Stimulated activated CD4-positive, alpha-beta T cell treated with anti-CD3 and anti-CD28 coated beads, Interleukin-12 subunit alpha, Interleukin-12 subunit beta, amount 100 ng/mL, for 24 hours (primary cell): ENCODE measurements at places on chromosomes 13 and 19.

DNA sequence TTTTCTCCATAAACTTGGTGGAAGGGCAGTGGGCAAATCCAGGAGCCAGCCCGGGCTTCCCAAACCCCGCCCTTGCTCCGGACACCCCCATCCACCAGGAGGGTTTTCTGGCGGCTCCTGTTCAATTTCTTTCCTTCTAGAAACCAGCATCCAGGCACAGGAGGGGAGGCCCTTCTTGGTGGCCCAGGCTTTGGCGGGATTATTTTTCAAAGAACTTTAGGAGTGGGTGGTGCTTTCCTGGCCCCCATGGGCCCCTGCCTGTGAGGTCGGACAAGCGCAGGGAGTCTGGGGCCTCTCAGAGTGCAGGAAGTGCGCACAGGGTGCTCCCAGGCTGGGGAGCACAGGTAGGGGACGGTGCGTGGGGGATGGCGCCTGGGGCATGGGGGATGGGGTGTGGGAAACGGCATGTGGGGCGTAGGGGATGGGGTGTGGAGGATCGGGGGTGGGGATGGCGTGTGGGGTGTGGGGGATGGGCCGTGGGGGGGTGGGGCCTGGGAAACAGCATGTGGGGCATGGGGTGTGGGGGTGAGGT is 396 bp downstream of the F7 start:
- no peak for DNase-seq

DNA sequence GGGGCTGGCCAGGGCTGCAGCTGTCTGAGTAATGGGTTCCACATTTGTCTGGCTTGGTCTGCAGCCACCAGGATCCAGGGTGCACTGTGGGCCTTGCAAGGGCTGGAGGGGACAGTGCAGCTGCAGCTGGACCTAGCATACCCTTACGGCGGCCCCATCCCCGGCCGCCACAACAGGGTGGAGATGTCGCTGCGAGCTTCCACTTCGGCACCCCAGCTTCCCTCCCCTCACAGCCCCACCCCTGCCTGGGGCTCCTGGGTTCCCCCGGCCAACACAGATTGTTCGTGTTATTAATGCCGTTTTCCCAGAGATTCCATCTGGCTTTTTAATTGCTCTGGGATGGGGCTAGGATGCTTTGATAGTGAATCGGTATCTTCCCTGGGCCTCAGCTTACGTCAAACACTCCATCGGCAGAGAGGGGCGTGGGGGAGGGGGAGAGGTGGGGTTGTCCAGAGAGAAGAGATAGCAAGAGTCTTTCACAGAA is 5.8 kb downstream of the CEBPA start:
- no peak for DNase-seq

DNA sequence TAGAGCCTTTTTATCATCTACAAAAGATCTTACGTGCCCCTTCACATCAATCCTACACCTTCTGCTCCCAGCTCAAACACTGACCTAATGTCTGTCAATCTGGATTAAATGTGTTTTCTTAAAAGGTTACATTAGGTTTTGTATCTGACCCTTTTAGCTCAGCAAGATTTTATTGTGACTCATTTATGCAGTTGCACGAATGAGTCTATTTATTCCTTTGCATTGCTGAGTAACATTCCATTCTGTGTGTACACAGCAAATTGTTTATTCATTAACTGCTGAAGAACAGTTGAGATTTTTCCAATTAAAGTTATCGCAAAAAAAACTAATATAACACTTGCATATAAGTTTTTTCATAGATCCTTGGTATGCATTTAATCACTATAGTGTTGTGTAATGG is 253.9 kb upstream of the GPC6 start:
- no peak for DNase-seq

DNA sequence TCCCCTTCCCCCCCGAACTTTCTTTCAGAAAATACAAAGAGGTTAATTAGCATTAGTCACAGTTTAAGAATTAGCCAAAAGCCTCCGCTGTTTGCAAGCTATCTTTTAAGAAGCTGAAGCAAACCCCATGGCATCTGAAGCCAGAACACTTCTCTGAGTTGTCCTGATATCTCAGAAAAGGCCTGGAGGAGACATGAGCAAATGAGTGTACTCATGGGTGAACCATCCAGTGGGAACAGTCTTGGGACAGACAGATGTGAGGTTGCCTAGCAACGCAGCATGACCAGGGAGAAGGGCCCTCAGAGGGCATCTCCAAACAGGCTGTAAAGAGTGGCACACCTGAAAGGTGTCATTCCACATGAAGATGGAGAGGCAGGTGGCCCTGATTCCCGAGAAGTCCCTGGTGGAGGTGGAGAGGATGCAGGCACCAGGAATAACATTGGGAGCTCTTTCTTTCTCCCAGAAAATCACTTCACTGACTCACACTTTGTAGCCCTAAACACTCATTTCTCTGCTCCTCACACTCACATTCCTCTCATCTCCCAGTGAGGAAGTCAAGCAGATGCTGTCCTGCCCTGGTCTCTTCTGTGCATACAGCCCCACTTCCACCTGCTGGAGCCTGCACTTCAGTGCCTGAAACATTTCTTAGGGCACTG is 87.0 kb upstream of the TSHZ3 start:
- DNase-seq = no peak

GRCh38 chr13:93502987-93503615 is 276.5 kb downstream of the GPC6 start:
- no peak for DNase-seq

GRCh38 chr19:38970664-38971532 is 4.6 kb downstream of the FBXO17 start:
- no peak for DNase-seq

DNA sequence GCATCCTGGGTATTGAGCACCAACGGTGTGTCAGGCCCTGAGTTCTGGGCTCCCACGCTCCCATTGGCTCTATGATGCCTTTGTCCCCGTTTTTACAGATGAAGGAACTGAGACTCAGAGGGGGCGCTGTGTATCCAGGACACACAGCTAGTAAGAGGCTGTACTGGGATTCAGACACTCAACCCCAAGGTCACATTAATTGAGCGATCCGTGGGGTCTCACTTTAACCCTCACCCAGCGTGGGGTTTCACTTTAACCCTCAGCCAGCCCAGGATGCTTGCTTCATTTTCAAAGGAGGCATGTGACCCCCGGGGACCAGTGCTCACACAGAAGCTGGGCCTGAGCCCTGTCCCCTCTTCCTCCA is 42.6 kb downstream of the CYP4F22 start:
- DNase-seq = no peak

DNA sequence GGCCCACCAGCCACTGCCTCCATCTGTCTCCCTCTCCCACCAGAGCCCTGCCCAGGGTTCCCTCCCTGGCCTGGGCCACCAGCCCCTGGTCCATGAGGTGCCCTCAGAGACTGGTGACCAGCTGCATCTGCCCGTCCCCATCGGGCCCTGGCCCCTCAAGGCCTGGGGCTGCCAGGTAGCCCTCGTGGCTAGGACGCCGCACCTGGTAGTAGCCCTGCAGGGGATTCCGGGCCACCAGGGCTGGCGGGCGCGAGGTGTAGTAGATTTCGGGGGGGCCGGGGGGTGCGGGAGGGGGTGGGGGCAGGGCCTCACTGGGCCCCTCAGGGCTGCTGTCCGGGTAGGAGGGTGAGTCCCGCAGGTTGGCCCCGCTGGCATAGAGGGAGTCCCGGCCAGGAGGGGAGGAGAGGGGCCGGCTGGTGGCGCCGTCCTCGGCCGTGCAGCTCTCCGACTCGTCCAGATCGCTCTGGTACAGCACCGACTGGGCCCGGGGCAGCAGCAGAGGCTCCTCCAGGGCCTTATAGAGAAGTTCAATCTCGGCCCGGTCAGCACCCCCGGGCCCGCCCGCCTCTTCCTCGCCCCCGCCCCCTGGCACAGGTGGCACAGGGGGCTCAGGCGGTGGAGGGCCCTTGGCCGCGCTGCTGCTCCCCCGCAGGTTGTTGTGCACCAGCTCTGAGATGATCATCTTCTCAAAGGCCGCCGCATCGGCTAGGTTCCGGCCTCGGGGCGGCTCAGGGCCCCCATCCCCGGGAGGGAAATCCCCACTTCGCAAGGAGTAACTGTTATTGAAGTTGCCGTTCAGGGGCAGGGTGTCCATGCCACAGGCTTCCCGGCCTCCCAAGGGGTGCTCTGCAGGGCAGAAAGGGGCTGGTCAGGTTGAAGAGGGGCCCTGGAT is 14.6 kb upstream of the ASF1B start:
- DNase-seq = no peak

GRCh38 chr19:1213391-1214286 is 8.1 kb downstream of the STK11 start:
- no peak for DNase-seq

- DNase-seq = no peak
Observed at GRCh38 chr13:105153611-105154010, 1381.9 kb downstream of the EFNB2 start.

DNA sequence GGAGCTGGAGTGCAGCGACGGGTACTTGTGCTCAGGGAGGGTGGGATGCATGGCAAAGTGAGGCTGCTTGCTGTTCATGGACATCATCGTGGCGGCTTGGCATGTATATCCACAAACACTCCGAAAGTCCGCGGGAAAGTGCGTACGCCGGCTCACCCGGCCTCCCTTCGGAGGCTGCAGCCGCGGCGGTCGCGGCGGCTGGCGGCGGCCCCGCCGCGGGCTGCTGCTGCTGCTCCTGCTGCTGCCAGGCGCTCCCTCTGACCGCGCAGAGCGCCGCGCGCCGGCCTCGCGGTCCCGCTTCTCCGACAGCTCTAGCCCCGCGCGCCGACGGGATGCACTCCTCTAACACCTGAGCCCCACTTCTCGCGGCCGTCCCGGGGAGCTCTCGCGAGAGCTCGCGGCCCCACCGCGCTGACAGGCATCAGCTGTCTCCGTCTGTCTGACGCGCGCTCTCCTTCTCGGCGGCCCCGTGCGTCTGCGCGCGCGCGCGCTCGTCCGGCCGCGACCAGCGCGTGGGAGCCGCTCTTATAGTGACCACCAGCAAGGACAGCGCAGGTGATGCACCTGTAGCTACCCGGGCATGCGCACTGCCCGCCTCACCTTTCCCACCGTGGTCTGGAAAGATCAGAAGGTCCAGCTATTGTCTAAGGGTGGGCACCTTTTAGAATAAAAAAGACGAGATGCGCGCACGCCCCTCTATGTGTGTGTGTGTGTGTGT is at the start of gene POU4F1:
Gene POU4F1 (minus strand): TSS at position 313 of the 718 bp plus-strand sequence. CDS start 226 bp downstream, at position 87.
- DNase-seq = peak; percentile 59

DNA sequence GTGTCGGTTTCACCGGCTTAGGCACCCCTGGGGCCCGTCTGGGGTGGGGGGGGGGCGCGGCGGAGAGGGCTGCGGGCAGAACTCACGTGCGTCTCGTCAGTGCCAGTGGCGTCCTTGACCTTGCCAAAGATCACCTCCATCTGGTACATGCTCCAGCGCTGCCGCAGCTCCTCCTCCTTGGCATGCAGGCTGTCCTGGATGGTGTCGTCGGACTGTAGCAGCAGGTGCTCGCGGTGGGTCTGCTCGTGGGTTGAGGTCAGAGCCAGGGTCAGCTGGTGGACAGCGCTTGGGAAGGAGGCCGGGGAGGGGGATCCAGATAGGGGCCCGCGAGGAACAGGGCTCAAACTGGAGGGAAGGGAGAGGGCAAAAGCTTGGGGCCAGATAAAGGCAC is 4.7 kb upstream of the RGL3 start:
- no peak for DNase-seq

GRCh38 chr19:5595129-5595528 is 27.4 kb upstream of the TINCR start:
- no peak for DNase-seq

DNA sequence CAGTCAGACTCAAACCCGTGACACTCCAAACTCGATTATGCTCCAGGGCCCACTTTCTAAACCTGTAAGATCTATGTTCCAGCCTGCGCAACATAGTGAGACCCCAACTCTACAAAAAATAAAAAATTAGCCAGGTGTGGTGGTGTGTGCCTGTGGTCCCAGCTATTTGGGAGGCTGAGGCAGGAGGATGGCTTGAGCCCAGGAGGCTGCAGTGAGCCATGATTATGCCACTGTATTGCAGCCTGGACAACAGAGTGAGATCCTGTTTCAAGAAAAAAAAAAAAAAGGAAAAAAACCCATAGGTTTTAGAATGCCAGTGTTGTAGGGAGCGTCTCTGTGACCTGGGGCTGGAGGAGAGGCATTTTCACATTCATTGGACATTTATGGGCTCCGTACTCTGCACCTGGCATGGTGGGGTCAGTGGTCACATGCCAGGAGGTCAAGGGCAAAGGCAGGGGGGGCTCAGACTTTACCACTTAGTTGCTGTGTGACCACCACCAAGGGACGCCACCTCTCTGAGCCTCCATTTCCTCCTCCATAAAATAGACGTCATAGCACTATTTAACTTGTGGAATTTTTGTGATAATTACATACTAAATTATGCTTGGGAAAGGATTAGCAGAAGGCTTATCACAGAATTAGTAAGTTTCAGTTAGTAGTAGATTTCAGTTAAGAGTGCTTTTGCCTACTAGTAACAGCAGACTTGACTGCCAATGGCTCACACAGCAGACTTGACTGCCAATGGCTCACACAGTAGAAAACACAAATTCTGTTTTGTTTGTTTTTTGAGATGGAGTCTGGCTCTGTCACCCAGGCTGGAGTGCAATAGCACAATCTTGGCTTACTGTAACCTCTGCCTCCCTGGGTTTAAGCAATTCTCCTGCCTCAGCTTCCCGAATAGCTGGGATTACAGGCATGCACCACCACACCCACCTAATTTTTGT is 5.9 kb downstream of the SELENOV start:
- DNase-seq = no peak

DNA sequence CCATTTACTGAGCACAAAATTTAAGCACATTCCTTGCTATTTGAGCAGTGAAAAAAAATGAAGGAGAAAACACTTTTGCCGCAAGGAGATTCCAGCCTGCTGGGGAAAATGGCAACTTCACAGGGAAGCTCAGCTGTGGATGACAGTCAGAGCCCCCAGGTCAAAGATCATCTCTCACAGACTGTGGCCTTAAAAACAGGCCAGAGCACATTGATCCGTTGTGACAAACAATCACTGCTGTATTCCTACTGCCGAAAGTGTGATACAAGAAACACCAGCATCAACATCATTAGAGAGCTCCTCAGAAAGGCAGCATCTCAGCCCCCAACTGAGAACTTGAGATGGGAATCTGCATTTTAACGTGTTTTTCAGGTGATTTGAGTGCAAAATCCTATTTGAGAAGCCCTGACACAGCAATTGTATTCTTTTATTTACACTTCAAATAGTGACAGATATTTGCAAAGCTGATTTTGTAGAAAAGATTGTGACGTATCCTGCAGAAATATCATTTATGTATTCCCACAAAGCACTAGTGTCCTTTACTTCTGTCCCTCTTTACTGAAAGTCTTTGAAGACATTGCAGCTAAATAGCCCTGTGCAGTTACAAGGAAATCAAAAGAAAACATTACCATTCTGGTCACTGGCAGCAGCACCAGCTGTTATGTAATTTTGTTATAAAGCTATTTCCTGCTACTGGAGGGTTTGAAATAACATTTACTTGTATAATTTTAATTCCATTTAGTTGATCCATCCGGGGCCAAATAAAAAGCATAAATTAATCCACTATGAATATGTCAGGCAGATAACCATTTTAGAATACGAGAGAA is 652.0 kb downstream of the LIG4 start:
- DNase-seq = no peak

GRCh38 chr13:102369302-102369701 is 32.5 kb downstream of the FGF14 start:
- DNase-seq = no peak
